Kidney epithelial cell (primary cell): ENCODE measurements at places on chromosomes 7 and 10. TPM values are rescaled to one million over a fixed set of nuclear protein-coding genes. Genes with fewer than 3 reads are reported as not detected.
A peak's percentile ranks its signal among the peaks of the same experiment; 100 is the strongest.

PRKG1 gene
- total RNA-seq = 1.3 and 2.6 TPM in 2 replicates

VENTX gene
- not detected in 2 replicates for total RNA-seq

PDCD11 gene
- 49.2 and 53.0 TPM in 2 replicates for total RNA-seq

ZPBP gene
- 0.13 TPM in 1 of 2 replicates, not detected in the other for total RNA-seq

ARHGAP22 gene
- total RNA-seq = 3.4 and 7.0 TPM in 2 replicates

NKX6-2 gene
- 2.6 TPM in 1 of 2 replicates, not detected in the other for total RNA-seq

DNA sequence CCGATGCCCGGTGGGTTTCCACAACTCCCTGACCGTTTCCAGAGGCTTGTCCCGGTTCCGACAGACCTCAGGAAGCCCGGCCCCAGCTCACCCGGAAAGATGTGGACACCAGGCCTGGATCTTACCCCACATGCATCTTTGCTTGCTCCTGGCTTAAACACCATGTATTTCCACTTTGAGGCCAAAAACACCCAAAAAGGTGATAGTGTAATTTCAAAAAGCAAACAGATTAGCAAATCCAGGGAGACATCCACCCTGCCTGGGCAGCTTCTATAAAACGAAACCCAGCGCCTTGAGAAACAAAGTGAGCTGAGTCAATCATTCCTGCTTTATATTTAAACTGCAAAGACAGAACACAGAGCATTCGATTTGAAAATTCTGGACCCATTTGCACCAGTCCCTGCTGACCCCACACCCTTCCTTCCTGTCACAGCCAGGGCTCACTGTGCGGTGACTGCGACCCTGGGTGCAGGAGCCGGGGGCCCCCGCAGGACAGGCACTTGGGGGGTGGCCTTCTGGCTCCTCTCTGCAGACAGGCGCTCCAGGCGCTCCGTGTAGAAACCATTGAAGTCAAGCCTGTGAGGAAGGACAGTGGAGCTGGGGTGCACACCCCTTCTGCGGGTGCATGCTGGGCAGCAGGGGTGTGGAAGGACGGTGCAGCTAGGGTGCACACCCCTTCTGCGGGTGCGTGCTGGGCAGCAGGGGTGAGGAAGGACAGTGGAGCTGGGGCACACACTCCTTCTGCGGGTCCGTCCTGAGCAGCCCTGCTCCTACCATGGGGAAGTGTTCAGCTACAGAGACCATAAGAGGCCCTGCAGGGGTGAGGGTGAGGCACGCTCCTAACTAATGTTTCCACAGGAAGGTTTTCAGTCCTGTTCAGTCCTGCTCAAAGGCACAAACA, 2.9 kb upstream of the ADAM8 start:
- no peak for DNase-seq

DNA sequence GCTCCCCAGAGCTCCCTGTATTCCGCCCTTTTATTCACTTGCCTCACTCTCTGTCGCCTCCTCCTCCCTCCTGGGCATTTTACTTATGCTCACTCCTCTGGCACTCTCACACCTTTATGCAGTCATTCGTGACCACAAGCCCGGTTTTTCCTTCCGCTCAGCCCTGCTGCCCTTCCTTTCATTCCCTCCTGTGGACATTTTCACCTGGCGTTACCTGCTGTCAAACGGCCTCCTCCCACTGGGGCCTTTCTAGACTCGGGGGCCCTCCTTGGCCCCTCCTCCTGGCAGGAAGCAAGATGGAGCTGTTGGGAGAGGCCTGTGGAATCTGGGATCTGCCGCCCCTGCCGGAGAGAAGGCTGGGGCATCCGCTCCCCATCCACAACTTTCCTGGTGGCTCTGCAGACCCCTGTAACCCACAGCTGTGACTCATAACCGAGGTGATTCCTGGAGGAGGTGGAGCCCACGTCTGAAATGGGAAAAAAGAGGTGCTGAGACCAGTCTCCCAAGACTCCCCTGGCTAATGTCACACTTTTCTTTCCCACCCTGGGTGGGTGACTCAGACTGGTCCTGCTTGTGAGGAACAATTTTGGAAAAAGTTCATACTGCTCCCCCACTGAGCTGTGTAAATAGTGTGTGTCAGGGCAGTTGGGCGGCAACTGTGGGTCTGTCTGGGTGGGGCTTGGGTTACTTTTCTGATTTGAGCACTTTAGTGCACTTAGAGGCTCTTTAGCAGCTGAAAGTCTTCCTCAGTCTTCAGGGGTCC, 1.2 kb downstream of the VCL start:
- DNase-seq = peak; percentile 77

DNA sequence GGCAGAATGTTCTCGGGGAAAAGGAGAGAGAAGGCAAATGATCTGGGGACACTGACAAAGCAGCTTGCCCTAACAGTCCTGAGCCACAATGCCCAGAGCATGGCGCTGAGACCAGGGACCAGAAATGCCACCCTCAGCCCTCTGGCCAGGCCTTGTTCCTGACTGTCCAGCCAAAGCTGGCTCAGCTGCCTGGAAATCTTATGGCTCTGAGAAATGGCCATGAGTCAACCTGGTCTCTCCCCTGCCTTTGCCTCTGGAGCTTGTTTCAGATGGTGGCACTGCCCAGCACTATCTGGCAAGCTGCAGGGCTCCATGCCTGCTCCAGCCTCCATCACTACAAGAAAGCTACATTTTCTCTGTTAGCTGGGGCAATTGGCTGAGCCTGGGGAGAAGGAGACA, 90.5 kb upstream of the PLXNA4 start:
- DNase-seq = no peak

- DNase-seq = no peak
Measured at GRCh38 chr7:102101111-102101551, 185.5 kb upstream of the SH2B2 start.

GRCh38 chr10:824946-825345, 106.6 kb downstream of the LARP4B start:
- DNase-seq = no peak

DNA sequence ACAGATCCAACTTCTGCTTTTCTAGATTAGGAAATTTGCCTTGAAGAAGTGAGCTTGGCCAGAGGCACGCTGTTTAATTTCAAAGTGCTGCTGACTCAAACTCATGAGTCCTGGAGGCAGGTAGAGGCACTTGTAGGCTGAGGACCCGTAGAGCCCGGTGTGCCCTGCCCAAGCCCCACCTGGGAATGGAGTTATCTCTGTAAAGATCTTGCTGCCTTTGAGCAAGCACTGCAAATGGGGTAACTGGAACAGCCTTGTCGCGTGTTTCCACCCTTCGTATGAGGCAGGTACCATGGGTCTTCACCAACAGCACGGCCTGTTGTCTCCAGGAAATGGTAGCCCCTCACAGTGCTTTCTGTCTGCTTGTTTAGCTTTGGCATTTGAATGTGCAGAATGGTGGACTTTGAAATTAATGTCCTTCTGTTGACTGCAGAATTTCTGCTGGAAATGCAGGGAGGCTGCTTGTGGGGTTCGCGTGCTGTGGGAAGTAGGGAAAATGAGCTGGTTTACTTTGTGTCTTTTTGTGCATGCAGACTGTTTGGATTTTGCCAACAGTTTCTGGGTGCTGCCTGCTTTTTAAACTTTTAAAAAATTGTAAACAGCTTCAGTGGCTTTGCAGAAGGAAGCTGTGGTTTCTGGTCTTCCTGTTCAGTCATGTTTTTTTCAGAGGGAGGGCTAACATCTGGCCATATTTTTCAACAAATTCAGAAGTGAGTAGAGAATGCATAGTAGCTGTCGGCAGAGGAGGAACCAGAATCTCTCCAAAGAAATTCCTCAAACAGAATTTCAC, 27.2 kb downstream of the CCM2 start:
- no peak for DNase-seq

- DNase-seq = no peak
Measured at GRCh38 chr7:37446371-37446770, 2.3 kb downstream of the ELMO1 start.

DNA sequence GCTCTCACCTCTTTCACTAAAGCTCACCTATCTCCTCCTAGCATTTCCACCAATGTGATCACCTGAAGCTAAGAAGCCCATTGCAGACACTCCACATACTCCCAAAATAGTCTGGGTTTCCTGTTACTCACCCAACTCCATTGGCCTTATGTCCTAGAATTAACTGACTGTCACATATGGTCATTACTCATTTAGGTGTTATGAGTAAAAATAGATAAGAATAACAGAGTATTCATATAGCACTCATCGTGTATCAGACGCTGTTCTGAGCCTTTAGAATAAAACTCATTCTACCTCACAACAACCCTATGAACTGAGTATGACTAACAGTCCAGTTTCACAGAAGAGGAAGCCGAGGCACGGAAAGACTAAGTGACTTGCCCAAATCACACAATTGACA, 174.2 kb upstream of the NPVF start:
- DNase-seq = no peak

DNA sequence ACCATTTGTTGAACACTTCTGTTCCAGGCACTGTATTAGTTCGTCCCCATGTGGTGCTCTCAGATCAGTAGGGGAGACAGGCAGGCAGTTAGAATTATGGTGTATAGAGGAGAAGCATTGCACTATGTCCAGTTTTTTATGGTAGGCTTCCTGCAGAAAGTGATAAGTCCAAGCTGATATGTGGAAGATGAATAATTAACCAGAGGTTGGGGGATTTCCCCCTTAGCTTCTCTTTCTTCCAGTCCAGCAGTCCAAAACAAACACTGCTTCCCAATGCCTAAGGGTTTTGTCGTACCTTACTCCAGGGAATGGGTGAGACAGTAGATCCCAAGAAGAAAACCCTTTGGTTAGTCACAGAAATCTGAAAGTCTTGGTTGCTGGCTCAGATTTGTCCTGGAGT, 19.2 kb downstream of the HIF1AN start:
- DNase-seq = peak; percentile 51

DNA sequence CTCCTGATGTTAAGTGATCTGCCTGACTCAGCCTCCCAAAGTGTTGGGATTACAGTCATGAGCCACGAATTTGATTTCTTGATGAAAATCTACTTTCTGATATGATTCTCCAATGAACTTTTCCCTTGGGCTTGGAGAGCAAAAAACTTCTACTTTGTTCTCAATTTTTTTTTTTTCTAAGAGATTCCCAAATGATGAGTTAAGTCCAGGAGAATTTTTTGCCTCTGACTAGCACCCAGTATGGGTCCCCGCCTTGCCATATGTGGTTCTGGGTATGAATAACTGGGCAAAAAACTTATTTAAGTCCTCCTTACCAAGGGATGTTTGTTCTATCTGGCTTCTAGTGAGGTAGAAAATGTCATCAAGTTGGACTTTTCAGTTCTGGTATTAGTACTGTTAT, 147.9 kb upstream of the LYZL1 start:
- DNase-seq = peak; percentile 63

DNA sequence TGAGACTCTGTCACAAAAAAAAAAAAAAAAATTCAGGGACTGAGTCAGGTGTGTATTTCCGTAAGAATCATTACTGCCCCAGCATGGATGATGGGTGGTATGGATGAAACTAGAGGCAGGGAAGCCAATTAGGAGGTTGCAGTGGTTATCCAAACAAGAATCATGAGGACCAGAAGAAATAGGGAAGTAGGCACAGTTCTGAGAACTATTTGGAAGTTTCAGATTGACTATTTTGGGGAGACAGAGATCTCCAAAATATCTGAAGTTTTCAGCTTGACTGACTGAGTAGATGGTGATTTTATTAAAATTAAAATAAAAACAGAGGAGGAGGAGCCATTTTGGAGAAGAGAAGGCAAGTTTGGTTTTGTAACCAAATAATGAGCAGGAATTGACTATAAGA, 119.4 kb upstream of the NRBF2 start:
- no peak for DNase-seq

GRCh38 chr7:123343611-123344010, 143.8 kb upstream of the SLC13A1 start:
- no peak for DNase-seq

GRCh38 chr10:44959247-44960087, at the start of gene RASSF4:
Gene RASSF4 (plus strand): TSS chr10:44959802. CDS start chr10:44970203, 10,401 bp downstream.
- no peak for DNase-seq

- no peak for DNase-seq
Measured at GRCh38 chr7:23349484-23350157, 50.5 kb downstream of the MALSU1 start.

DNA sequence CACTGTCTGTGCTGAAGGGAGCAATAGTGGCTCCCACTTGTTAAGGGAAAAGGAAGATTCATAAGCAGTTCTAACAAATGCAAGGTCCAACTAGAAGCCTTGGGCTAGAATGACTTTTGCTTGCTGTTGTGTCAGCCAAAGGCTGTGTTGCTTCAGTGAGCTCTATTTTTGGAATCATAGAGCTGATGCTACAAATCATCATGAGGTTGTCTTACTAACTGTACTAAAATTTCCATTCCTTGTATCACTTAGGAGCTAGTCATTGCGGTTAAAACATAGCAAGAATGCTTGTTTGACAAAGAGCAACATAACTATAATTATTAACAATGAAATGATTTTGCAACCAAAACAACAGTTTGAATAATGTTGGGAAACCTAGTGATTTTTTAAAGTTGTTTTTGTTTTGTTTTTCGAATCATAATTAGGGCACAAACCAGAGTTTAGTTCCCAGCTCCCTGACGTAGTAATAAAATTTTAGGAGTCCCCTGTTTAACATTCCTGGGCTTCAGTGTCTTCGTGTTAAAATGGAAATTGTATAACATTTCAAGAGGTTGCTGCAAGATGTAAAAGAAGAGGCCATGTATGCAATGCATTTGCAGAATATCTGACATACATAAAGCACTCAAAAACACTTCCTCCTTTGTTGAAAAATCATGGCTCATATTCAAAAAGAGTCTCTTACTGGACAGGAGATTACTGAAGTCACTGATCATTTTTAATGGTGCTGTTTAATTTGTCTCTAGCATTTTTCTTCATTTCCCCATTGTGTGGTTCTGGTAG, 183.4 kb downstream of the MACC1 start:
- no peak for DNase-seq

DNA sequence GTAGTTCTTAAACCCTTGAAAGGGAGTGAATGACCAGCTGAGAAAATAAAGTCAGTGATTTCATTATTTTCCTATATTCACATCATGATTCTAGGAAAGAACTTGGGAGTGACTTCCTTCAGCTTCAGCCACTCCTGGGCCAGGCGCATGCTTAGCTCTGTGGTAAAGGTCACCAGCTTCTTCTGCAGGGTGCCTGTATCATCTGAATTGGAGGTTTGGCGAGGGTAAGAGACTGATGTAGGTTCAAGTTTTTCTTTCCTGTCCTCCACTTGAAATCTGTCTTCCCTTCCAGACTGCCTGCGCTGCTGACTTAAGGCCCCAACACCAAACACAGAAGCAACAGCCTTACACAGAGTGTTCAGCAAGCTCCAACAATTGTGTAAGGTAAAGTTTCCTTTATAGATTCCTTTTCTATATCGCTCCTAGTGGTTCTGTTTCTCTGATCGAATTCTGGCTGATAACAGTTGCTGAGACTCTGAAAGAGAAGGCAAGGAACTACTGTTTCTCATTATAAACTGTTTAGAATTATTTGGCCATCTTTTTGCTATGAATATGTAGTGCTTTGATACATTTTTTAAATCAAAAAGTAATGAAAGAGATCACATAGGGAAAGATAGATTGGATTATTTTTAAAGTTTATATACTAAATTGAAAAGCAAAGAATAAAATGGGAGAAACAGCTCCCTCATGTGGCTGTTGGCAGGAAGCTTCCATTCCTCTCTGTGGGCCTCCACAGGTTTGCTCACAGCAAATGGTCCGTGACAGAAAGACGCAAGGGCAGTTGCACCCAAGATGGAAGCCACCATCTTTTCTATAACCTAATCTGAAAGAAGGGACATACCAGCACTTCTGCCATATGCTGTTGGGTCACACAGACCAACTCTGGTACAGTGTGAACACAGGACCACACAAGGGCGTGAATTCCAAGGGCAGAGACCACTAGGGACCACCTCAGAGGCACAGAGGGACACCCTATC, 14.0 kb downstream of the GATAD1 start:
- DNase-seq = no peak
